ENCODE measurements at places on chromosomes 4 and X. TPM values are rescaled to one million over a fixed set of nuclear protein-coding genes. Genes with fewer than 3 reads are reported as not detected.

ATP7A gene
- total RNA-seq: 10.1 TPM

- DNase-seq: no peak
Measured at GRCh38 chr4:95087657-95088455, 330.1 kb downstream of the BMPR1B start.

- DNase-seq: no peak
Measured at GRCh38 chr4:140944572-140944971, 188.4 kb upstream of the TBC1D9 start.

DNA sequence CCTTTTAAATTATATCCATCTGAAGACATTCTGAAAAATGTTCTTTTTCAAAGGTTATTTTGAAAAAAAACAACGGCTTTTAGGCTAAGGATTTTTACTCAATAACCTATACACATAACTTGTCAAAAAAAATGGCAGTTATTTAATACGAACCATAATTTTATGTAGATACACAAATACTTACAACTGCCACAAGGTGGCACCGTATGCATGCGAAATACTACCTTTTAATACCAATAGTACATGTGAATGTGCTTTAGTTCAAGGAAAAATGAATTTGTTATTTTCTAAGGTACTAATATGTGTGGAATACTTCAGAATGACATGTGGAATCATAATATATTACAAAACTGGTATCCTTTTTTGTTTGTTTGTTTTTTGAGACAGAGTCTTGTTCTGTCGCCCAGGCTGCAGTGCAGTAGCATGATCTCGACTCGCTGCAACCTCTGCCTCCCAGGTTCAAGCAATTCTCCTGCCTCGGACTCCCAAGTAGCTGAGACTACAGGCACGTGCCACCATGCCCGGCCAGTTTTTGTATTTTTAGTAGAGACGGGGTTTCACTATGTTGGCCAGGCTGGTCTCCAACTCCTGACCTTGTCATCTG is 4.6 kb upstream of the MAD2L1 start:
- peak; percentile 37 for DNase-seq

GRCh38 chr4:53011259-53011905 is 149.3 kb downstream of the RASL11B start:
- DNase-seq: no peak

DNA sequence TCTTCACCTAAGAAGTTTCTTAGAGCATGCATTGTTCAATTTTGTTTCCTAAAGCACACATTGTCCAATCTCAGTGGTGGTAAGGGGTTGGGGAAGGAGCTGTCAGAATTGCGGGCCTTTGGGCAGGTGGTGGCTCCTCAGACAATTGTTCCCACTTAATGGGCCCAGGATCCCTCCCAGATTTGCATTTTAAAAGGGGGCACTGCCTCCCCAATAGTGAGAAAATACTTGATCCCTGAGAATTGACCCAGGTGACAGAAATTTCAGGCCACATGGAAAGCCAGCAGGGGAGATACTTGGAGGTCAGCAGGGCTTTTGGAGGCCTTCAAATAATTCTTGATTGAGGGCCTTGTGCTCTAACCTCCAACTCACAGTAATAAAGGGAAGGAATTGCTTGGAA is 217.1 kb downstream of the ZNF674 start:
- no peak for DNase-seq

DNA sequence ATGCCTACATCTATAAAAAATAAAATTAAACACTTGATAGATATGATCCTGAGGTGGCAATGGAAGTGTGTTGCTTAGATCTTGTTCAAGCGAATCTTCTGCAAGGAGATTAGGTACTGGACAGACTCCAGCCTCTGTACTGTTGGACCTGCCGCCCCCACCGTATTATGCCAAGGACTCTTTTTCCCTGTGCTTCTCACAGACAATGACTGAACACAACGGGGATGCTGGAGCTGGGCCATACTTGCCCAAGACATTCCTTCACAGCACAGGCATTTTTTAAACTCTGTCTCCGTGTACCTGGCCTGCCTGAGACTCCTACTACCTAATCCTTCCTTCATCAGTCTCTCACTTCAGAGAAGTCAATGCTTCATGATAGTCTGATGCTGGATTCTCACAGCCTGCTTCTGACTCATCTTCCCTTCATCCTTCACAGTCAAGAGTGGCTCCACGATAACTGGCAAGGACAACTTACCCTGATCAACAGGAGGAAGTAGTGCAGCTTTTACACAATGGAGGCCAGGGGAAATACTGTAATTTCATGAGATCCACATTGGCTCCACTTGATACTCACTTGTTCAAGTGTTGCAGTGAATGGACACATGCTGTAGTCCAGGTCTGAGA is 754.6 kb upstream of the AGA start:
- DNase-seq: no peak

DNA sequence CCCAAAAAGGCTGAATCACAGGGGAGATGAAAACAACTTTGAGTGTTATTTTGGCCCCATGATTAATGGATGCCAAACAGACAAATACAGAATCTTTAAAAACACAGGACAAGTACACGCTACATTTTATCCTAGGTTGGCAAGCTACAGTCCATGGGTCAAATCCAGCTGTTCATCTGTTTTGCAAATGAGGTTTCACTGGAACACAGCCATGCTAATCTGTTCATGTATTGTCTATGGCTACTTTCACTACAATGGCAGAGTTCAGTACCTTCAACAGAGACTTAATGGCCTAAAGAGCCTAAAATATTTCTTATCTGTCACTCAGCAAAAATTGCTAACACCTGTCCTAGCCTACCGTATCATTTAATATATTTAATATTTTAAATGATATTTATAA is 1548.5 kb upstream of the IGFBP7 start:
- DNase-seq: no peak
